ENCODE measurements at places on chromosomes 1 and 21. TPM values are rescaled to one million over a fixed set of nuclear protein-coding genes. Genes with fewer than 3 reads are reported as not detected.

- no peaks in the 10 kb centered on the region for H3K4me1 ChIP-seq
- no peak overlapping the region for H3K27ac ChIP-seq
- no peaks in the 10 kb centered on the region for H3K36me3 ChIP-seq
- no peak overlapping the region for H3K4me3 ChIP-seq
- H3K27me3 ChIP-seq: 0 out of 2 replicates have a peak, but pooled peaks cover 4% of the 10 kb centered on the region
These were observed 1.9 kb upstream of the ITPKB start for GRCh38 chr1:226741009-226741408.

DNA sequence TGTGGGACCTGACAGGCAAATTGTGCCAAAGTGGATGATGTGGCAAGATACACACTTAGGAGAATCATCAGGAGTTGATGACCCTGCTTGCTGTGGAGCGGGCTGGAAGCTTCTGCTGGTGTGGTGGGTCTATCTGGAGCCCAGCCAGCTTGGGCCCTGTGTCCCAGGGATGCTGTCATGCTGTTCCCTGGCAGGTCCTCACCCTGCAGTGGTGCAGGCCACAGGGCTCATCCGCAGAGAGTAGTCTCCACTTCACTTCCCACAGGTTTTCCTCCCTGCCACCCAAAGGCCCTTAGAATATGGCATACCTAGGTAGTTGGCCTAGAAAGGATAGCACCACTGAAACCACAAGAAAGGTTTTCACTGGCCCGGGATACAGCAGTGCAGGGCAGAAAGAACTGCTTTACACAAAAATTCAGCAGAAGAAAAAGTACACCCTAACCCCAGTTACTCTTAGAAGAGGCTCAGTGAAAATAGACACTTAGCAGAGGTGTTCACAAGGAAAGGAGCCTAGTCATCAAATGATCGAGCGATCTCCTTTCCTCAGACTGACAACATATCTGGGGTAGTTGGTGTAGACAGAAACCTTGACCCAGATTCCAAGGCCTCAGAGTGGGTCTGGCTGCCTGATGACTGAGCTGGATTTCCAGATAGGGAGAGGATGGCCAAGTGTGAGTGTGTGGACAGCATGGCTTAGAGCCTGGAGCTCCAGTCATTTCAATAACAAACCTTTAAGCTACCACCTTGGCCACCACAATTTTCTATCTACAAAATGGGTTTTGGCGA lies 1.3 kb upstream of the C1orf226 start:
- H3K4me3 ChIP-seq: no peak overlapping the region
- H3K4me1 ChIP-seq: no peaks in the 10 kb centered on the region
- no peak for DNase-seq

GRCh38 chr21:28018741-28019669 lies 973.7 kb downstream of the LTN1 start:
- H3K36me3 ChIP-seq: no peaks in the 10 kb centered on the region
- no peaks in the 10 kb centered on the region for H3K4me1 ChIP-seq
- H3K4me3 ChIP-seq: no peak overlapping the region
- H3K27ac ChIP-seq: no peak overlapping the region
- DNase-seq: no peak

DNA sequence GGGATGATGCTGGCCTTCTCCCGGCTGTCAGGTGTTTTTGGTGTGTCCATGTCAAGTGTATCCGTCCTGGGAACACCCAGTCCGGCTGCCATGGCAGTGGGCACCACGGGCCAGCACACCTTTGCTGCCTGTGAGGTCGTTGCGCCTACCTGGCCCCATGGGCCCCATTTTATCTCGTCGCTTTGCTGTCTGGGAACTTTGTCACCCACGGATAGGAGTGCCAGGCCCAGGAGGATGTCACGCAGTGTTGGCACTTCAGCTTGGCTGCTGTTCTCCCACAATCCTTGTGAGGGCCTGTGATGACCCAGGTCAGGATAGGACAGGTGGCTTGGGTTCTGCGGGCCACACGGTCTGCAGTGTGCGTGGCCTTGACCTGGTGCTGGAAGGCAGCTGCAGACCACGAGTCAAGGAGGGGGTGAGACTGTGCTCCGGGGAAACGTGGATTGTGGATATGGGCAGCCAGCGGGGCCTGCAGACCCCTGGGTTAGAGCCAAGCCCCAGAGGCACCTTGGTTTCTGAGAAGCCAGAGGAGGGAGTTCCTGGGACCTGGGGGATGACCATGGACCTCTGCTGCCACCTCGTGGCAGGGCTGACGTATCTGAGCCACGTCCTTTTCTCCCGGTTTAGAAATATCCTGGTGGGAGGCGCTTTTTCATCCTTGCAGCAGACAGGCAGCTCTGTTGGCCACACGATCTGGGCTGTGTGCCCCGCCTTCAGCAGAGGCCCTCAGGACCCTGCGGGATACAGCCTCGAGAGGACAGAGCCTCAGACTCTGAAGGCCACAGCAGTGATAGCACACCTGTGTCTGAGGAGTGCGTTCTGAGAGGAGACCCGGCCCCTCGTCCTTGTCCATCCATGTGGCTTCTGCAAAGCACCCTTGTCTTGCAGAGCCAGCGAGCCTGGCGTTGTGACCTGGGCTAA lies 161.1 kb upstream of the COL6A1 start:
- H3K4me1 ChIP-seq: no peaks in the 10 kb centered on the region
- DNase-seq: no peak
- H3K4me3 ChIP-seq: no peak overlapping the region
- H3K36me3 ChIP-seq: no peaks in the 10 kb centered on the region

DNA sequence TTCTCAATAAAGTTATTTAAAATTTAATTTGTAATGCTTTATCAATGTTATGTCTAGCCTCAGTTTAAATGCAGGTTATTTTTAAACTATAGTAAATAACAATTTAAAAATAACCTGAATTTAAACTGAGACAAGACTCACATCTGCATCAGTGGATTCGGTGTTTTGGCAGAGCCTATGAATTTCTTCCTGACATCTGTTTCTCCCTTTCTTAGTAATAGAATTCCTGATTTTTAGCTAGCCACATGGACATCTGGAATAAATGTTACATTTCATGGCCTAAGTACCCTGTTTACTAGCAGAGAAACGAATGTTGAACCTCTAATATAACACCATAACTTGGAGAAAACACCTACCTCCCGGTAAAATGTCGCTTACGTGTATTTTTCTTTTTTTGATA lies 1141.6 kb upstream of the ADGRL2 start:
- H3K27ac ChIP-seq: no peak overlapping the region
- no peaks in the 10 kb centered on the region for H3K36me3 ChIP-seq
- DNase-seq: no peak
- H3K27me3 ChIP-seq: no peaks in the 10 kb centered on the region
- H3K4me1 ChIP-seq: no peaks in the 10 kb centered on the region

GRCh38 chr1:4797016-4797410 lies 142.6 kb downstream of the AJAP1 start:
- DNase-seq: no peak
- H3K36me3 ChIP-seq: no peaks in the 10 kb centered on the region
- no peak overlapping the region for H3K4me3 ChIP-seq
- no peak overlapping the region for H3K27ac ChIP-seq
- H3K27me3 ChIP-seq: no peaks in the 10 kb centered on the region

DNA sequence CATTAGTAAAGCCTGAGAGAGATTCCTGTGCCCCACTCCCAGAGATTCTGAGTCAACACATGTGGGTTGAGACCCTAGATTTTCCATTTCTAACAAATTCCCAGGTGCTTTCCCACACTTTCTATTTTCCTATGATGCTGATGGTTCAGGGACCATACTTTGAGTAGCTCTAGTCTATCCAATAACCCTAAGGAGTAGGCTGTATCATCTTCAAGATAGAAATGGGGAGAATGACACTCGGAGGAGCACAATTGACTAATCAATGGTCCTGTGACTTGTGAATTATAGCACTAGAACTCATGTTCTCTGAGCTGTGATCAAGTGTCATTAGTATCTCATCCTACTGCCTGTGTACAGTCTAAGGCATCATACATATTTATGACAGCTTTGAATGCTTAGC lies 232.9 kb upstream of the B3GALT2 start:
- H3K4me1 ChIP-seq: peaks cover 3% of the 10 kb centered on the region
- DNase-seq: no peak
- no peaks in the 10 kb centered on the region for H3K27me3 ChIP-seq

The COG2 gene
- 20.5 TPM for total RNA-seq

The SYT14 gene
- total RNA-seq: not detected

The KIAA1614 gene
- 0.80 TPM for total RNA-seq

The BLACAT1 gene
- 0.31 TPM for total RNA-seq

Measured in Panc1 (cell line).